ENCODE measurements at places on chromosomes 3 and 15.

GRCh38 chr3:152518346-152518745 lies 249.6 kb downstream of the MBNL1 start:
- DNase-seq, result no peak

DNA sequence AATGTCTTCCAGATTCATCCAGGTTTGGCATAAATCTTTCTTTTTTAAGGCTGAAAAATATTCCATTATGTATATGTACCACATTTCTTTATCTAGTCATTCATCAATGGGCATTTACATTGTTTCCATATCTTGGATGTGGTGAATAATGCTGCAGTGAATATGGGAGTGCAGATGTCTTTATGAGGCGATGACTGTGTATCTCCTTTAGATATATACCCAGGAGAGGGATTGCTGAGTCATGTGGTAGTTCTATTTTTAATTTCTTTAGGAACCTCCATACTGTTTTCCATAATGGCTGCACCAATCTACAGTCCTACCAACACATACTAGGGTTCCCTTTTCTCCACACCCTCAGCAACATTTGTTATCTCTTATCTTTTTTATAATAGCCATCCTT lies 96.3 kb downstream of the LRRC28 start:
- no peak for DNase-seq

DNA sequence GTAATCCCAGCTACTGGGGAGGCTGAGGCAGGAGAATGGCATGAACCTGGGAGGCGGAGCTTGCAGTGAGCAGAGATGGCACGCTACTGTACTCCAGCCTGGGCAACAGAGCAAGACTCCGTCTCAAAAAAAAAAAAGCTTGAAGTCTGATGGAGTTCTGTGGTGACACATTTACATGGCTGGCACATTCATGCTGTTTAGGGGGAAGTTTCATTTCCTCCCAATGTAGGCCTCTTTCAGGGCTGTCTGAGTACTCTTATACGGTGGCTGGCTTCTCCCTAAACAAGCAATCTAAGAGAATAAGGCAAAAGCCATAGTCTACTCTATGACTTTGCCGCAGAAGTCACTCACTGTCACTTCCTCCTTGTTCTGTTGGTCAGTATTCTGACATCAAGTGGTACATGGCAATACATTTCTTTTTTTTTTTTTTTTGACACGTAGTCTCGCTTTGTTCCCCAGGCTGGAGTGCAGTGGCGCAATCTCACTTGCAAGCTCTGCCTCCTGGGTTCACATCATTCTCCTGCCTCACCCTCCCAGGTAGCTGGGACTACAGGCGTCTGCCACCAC lies 41.2 kb downstream of the OIP5 start:
- no peak for DNase-seq

DNA sequence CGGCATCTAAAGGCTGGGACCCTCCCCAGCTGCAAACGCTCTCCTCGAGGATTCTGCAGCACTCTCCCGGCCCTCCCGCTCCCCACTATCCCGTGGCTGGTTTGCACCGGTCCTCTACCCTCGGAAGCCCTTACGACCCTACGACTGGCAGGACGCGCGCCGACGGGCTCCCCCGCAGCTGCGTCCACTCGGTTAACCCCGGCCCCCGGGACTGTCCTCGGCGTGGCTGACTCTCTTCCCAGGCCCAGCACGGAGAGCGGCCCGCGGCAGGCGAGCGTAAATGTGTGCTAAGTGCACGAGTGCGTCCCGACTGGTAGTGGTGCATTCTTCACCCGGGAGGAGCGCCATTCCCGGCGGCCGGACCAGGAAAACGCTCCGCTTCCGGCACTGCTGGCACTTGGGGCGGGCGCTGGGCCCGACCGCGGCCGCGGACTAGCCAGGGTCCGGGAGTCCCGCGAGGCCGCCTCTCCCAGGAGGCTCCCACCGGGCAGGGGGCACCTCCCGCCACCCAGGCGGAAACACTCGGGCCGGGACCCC lies 508 bp downstream of the GORASP1 start:
- no peak for DNase-seq

DNA sequence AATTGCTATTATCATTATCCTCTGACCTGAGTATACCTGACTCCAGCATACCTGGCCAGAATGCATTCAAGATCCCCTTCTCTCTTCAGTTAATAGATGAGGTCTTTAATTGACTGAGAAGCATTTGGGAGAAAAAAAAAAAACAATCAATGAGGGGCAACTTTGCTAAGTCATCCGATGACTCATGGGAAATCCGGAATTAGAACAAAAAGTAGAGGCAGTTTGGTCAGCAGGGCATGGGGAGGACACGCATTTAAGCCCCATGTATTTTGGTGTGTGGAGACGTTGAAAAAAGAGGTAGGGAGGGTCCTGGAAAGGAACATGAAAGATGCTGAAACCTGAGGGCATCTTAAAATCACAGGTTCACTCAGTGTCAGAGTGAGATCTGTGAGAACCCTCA lies 256.2 kb downstream of the RORA start:
- DNase-seq, result no peak

Measured in Jurkat, Clone E6-1 (cell line).